ENCODE measurements at places on chromosomes 6 and 20.

DNA sequence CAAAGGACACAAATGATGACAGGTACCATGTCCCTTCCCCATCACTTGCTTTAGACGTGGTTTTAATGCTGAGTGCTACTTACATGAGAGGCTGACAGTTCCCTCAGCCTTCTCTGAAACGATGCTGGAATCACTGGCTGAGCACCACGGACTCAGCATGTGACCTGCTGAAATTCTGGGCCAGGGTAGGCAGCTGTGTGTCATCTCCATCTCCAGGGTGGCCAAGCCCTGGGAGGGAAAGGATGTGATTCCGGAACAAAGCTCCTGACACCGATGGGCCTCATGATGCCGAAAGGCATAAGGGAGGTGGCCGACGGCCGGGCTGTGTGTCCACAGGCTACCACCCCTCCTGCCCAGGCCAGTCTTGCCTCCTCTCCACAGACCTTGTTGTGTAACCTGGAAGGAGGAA is 184.3 kb upstream of the CST7 start:
- DNase-seq: no peak
- H3K4me1 ChIP-seq: peaks cover 2% of the 10 kb centered on the region
- no peaks in the 10 kb centered on the region for H3K36me3 ChIP-seq
- H3K27ac ChIP-seq: no peak overlapping the region
- H3K27me3 ChIP-seq: no peaks in the 10 kb centered on the region

GRCh38 chr6:158290040-158290439 is 22.2 kb upstream of the TULP4 start:
- H3K36me3 ChIP-seq: peaks cover 2% of the 10 kb centered on the region
- H3K27me3 ChIP-seq: no peaks in the 10 kb centered on the region
- no peak overlapping the region for H3K27ac ChIP-seq
- no peak overlapping the region for H3K4me3 ChIP-seq

GRCh38 chr6:25534942-25535631 is 116.9 kb upstream of the SCGN start:
- no peak overlapping the region for H3K27ac ChIP-seq

- no peak overlapping the region for H3K27ac ChIP-seq
- no peak overlapping the region for H3K4me3 ChIP-seq
- H3K36me3 ChIP-seq: no peaks in the 10 kb centered on the region
- H3K4me1 ChIP-seq: no peaks in the 10 kb centered on the region
- no peak for DNase-seq
These were observed 168.2 kb downstream of the DLL1 start for GRCh38 chr6:170122651-170123050.

DNA sequence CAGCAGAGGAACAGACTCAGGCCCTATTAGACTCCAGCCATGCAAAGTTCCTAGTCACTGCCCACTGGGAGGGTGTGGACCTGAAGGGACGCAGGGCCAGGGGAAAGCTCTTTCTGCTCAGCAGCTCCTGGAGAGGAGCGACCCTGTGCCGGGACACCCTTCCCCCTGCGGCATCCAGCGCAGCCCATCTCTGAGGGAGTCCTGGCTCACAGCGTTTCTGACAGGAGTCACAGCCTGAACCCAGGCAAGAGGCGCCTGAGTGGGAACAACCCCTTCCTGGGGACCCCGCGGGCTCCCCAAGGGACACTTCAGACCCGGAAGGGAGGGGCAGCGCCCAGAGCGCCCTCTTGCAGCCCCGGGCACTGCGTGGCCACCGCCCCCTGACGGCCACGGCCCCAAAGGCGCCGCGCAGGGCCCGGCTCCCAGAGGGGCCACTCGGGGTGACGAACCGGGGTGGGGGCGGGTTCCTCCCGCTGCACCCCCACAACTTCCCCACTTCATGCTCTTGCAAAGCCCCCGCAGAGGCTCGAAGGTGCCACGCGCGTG is 862 bp downstream of the UCKL1 start:
- no peak overlapping the region for H3K27ac ChIP-seq
- H3K4me3 ChIP-seq: peak overlapping the region; percentile 99
- peaks cover 8% of the 10 kb centered on the region for H3K4me1 ChIP-seq
- DNase-seq: no peak
- H3K36me3 ChIP-seq: peaks cover 7% of the 10 kb centered on the region
- H3K27me3 ChIP-seq: no peaks in the 10 kb centered on the region

DNA sequence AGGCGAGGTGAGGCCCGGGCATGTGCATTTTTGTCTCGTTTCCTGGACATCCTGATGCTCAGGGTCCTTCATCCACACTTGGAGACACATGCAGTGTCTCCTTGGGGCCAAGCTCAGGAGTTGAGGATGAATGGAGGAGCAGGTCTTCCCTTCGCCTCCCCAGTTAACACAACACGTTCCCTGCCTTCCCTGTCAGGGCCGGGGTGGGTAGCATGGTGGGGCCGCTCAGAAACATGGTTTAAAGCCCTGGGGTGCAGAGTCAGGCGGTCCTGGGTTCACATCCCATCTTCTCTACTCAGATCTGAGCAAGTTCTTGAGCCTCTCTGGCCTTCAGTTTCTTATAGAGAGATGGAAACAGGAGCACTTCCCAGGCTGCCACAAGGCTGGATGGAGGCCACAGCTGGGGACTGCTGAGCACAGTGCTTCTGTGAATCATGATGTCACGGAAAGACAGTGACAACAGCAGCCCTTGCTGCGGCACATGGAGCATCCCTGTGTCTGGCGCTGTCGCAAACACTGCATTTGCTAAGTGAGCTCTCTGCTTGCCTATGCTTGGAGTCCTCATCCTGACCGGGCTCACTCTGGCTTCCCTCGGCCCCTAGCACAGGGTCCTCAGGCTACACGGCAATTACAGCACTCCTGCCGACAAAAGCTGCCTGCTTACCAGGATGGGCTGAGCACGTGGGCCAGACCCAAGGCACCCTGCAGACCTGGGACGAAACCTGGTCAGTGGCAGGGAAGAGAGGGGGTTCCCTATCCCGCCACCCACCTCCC is 45.6 kb upstream of the STX16 start:
- no peak overlapping the region for H3K27ac ChIP-seq
- peaks cover 1% of the 10 kb centered on the region for H3K4me1 ChIP-seq
- no peaks in the 10 kb centered on the region for H3K36me3 ChIP-seq
- no peak overlapping the region for H3K4me3 ChIP-seq
- no peaks in the 10 kb centered on the region for H3K27me3 ChIP-seq
- DNase-seq: no peak

GRCh38 chr20:62918831-62919230 is 7.5 kb downstream of the DIDO1 start:
- H3K4me1 ChIP-seq: peaks cover 15% of the 10 kb centered on the region
- no peak for DNase-seq
- no peaks in the 10 kb centered on the region for H3K36me3 ChIP-seq

- no peak for DNase-seq
- peaks cover 5% of the 10 kb centered on the region for H3K36me3 ChIP-seq
- no peaks in the 10 kb centered on the region for H3K4me1 ChIP-seq
- no peaks in the 10 kb centered on the region for H3K27me3 ChIP-seq
- H3K4me3 ChIP-seq: no peak overlapping the region
These were observed 200.7 kb upstream of the THBS2 start for GRCh38 chr6:169454204-169454871.

DNA sequence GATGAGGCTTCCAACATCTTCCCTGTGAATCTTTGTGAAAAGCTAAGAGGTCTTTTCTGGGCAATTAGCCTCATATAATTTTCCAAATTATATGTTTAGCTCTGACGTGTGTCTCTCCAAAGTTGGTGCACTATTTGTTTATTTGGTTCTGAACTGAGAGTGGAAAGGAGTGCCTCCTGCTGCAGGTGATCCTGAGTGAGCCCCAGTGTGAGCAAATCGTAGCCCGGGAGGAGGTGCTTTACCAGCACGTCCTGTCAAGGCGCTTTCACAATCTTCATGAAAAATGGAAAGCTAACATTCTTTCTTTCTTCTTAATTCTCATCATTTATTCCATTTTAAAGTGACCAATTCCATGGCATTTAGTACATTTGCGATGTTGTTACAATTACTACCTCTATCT is 231.9 kb downstream of the BMP2 start:
- H3K36me3 ChIP-seq: no peaks in the 10 kb centered on the region
- H3K4me1 ChIP-seq: no peaks in the 10 kb centered on the region
- H3K27me3 ChIP-seq: no peaks in the 10 kb centered on the region
- no peak overlapping the region for H3K27ac ChIP-seq

- no peaks in the 10 kb centered on the region for H3K27me3 ChIP-seq
- DNase-seq: no peak
- no peak overlapping the region for H3K27ac ChIP-seq
- H3K4me1 ChIP-seq: no peaks in the 10 kb centered on the region
- no peak overlapping the region for H3K4me3 ChIP-seq
These were observed 127.0 kb downstream of the MCHR2 start for GRCh38 chr6:99867026-99867425.

GRCh38 chr6:42179945-42180313 is 6.8 kb downstream of the GUCA1A start:
- no peak overlapping the region for H3K4me3 ChIP-seq
- H3K27ac ChIP-seq: no peak overlapping the region
- no peaks in the 10 kb centered on the region for H3K36me3 ChIP-seq
- no peak for DNase-seq
- no peaks in the 10 kb centered on the region for H3K27me3 ChIP-seq

- H3K4me1 ChIP-seq: no peaks in the 10 kb centered on the region
- H3K36me3 ChIP-seq: no peaks in the 10 kb centered on the region
- no peaks in the 10 kb centered on the region for H3K27me3 ChIP-seq
- no peak for DNase-seq
- no peak overlapping the region for H3K27ac ChIP-seq
These were observed 347.3 kb upstream of the CNR1 start for GRCh38 chr6:88513471-88513870.

GRCh38 chr6:47116086-47116485 is 74.0 kb upstream of the ADGRF1 start:
- peaks cover 1% of the 10 kb centered on the region for H3K4me1 ChIP-seq
- DNase-seq: no peak
- H3K4me3 ChIP-seq: no peak overlapping the region
- H3K27me3 ChIP-seq: no peaks in the 10 kb centered on the region

- no peak overlapping the region for H3K27ac ChIP-seq
- H3K27me3 ChIP-seq: no peaks in the 10 kb centered on the region
- H3K4me1 ChIP-seq: no peaks in the 10 kb centered on the region
- H3K36me3 ChIP-seq: no peaks in the 10 kb centered on the region
These were observed 78.3 kb upstream of the CTNNBL1 start for GRCh38 chr20:37615340-37616109.

DNA sequence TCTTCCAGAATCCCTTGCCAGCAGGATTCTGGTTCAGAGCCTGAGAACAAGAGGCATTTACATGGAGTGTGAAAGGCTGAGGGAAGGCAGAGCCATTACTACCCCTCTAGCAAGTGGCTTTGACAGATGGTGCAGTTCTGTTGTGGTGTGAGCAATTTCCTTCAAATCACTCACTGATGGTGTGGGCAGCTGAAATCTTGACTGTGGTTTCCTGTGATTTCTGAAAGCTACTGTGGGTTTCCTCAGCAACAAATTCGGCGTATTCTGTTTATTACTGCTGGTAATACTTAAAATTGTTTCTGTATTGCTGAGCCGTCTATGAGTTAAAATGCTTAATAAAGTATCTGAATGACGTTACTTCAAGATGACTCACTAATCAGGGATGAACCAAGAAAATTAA is 181.5 kb upstream of the TCF21 start:
- no peaks in the 10 kb centered on the region for H3K27me3 ChIP-seq
- H3K4me1 ChIP-seq: no peaks in the 10 kb centered on the region
- no peak for DNase-seq
- no peak overlapping the region for H3K27ac ChIP-seq
- H3K4me3 ChIP-seq: no peak overlapping the region

GRCh38 chr6:131251590-131252199 is 116.4 kb downstream of the AKAP7 start:
- no peaks in the 10 kb centered on the region for H3K27me3 ChIP-seq
- no peaks in the 10 kb centered on the region for H3K36me3 ChIP-seq
- H3K4me3 ChIP-seq: no peak overlapping the region
- DNase-seq: no peak
- H3K27ac ChIP-seq: no peak overlapping the region

GRCh38 chr6:119215885-119216590 is 133.5 kb downstream of the MAN1A1 start:
- H3K36me3 ChIP-seq: no peaks in the 10 kb centered on the region
- no peak overlapping the region for H3K4me3 ChIP-seq
- no peaks in the 10 kb centered on the region for H3K4me1 ChIP-seq

GRCh38 chr6:128149796-128150195 is 248.9 kb upstream of the THEMIS start:
- no peaks in the 10 kb centered on the region for H3K36me3 ChIP-seq
- H3K27ac ChIP-seq: no peak overlapping the region
- H3K27me3 ChIP-seq: no peaks in the 10 kb centered on the region
- H3K4me3 ChIP-seq: no peak overlapping the region
- no peak for DNase-seq

GRCh38 chr6:109349419-109349987 is 32.8 kb downstream of the CD164 start:
- H3K36me3 ChIP-seq: no peaks in the 10 kb centered on the region
- H3K4me1 ChIP-seq: no peaks in the 10 kb centered on the region
- no peak overlapping the region for H3K4me3 ChIP-seq
- no peaks in the 10 kb centered on the region for H3K27me3 ChIP-seq
- DNase-seq: no peak
- H3K27ac ChIP-seq: no peak overlapping the region

DNA sequence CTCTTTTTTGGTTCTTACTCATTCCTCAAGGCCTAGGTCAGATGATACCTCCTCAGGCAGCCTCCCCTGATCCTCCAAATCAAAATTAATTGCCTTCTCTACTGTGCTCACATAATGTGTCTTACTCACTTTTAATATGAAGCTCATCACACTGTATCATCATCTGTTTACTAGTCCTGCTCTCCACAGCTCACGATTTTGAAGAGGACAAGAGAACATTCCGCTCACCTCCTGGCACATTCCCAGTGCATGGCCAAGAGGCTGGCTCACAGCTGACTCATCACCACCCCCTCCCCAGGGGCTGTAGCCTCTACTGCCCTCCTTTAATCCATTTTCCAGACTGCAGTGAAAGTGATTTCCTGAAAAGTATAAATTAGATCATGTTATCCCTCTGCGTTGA is 133.1 kb downstream of the ALDH8A1 start:
- H3K4me1 ChIP-seq: no peaks in the 10 kb centered on the region
- H3K36me3 ChIP-seq: no peaks in the 10 kb centered on the region
- no peak for DNase-seq
- H3K27me3 ChIP-seq: no peaks in the 10 kb centered on the region
- H3K4me3 ChIP-seq: no peak overlapping the region

DNA sequence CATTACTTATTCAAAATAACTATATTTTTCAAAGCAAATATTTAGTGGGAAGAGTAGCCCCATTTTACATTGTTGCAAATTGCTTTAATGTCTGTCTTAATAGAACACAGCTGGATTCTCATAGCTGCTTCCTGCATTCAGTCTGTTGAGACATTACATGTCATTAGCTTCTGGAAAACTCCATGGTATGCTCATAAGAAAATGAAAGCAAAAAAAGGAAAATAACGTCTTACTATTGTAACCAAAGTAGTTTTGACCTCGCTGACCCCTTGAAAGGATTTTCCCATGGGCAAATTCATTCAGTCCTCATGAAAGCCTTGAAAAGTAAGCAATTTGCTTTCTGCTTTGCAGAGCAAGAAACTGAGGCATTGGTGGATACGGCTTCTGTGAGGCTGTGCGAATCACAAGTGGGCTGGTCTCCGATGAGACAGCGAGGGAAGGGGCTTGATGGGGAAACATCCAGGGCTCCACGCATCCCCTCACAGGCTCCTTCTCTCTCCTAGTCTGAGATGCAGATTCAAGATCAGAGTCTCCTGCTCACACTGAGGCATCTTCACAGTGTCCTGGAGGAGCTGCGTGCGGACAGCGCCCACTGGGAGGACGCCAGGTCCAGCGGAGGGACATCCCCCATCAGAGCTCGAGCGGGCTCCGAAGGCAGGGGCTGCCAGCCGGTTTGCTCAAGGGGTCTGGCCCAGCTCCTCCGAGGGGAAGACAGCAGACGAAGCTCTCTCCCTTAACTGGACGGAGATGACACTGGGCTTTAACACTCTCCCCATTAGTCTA is 3.3 kb downstream of the C20orf202 start:
- H3K36me3 ChIP-seq: no peaks in the 10 kb centered on the region
- H3K27ac ChIP-seq: no peak overlapping the region
- H3K27me3 ChIP-seq: no peaks in the 10 kb centered on the region
- no peak for DNase-seq
